ENCODE measurements at places on chromosomes 3 and 15.

GRCh38 chr3:15497964-15498363 lies 23.5 kb downstream of the COLQ start:
- DNase-seq = no peak

GRCh38 chr15:92808598-92809063 lies 91.5 kb upstream of the CHD2 start:
- DNase-seq = no peak

GRCh38 chr3:156664011-156664830 lies 10.2 kb upstream of the TIPARP start:
- no peak for DNase-seq

DNA sequence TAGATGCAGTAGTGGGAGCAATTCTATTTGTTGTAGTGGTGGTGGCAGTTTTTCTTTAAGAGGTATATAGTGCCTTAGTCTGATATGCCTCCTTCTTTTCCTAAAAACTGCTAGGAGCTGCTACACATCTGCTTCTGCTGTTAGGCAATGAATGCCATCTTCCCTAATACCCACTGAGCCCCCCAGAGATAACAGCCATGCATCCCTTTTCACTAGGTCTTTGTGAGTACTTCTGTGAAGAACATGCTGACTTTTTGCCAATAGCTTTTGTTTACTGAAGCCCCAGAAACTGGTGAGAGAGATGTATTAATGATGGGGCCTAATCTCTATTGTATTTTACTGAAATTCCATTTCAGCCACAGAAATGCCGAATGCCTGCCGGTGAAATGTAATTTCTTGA lies 92.6 kb upstream of the CHL1 start:
- DNase-seq = no peak

- DNase-seq = no peak
These were observed 11.1 kb downstream of the HCLS1 start for GRCh38 chr3:121649645-121650044.

GRCh38 chr3:152718810-152719209 lies 116.1 kb upstream of the P2RY1 start:
- DNase-seq = no peak

DNA sequence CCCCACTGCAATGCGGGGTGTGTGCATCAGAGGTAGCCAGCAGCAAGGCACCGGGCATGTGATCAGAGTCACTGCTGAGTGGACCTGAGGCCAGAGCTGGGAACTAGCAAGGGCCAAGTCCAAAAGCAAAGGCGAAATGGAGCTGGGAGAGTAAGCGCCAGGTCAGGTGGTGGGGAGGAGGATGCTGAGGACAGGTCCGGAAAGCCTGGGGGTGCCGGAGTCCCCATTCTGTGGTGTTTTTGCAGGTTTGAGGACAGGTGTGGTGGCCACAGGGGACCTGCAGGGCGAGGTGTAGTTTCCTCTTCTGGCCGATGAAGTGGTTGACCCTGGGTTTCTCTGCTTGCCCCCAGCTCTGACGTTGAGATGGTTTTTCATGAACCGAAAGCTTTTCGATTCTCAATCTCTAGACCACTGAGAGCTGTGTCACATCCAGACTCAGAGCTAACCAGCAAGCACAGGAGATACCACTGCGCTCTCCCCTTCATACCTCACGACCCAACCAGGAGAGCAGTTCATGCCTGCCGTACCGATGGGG lies 35.0 kb upstream of the HES1 start:
- DNase-seq = no peak

GRCh38 chr15:23877502-23878412 lies 190.7 kb upstream of the NDN start:
- DNase-seq = peak; percentile 41

GRCh38 chr3:43328653-43329052 lies 42.3 kb downstream of the SNRK start:
- DNase-seq = no peak

- DNase-seq = no peak
These were observed 39.8 kb downstream of the CGGBP1 start for GRCh38 chr3:88019024-88019423.

GRCh38 chr3:45558431-45558830 lies 36.1 kb upstream of the LIMD1 start:
- DNase-seq = no peak

DNA sequence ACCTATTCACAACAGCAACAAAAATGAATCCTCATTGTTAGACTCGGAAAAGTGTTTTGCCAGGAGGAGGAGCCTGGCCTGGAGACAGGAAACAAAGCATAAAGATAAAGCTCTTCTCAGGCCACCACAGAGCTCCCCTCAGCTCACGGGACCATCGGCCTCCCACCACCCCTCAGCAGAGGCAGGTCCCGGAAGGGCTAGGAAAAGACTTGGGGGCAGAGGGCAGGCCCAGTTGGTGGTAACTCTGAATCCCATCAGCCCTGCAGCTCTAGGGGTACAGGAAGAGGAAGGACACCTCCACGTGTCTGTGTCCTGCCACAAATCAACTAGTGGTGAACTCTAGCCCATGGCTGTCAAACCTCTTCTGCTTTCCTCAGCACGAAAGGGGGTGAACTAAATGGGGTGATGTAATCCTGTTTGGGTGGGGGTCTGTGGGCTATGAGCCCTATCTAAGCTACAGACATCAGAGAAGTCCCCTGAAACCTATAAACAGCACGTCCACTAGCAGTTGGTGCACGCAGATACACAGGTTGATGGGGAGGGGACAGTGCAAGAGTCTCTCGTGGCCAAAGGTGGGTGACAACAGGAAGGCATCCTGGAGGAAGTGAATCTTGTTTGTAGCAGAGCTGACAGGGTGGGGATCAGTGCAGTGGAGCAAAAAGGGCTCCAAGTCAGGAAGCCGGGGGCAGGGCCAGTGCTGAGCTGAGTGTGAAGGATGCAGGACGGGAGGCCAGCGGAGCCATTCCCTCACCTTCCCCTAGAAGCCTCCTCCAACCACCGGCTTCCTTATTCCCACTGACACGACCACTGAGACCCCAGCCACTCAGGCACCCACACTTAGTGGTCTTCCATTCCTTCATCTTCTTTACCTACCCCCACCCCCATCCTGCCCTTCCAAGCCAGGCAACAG lies 111.1 kb upstream of the HACD2 start:
- no peak for DNase-seq

DNA sequence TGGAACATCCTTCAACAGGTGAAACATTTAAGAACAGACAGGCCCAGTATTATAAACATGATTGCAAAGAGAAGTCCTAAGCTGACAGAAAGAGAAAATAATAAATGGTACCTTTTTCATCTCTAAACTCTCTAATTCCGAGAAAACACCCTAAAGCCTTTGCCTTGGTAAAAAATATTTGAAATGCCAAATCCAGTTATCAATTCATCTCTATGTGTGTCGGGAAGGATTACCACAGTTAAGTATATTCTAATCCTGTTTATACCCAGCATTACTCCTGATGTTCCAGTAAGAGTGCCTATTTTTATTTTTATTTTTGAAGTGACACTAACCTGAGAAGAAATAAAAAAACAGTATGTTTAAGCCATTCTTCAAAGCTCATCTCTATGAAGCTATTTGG lies 219.3 kb upstream of the NANOGP8 start:
- DNase-seq = no peak

GRCh38 chr15:100241572-100242482 lies 99.9 kb downstream of the ADAMTS17 start:
- peak; percentile 53 for DNase-seq

GRCh38 chr15:75143738-75144334 lies 57.8 kb upstream of the C15orf39 start:
- peak; percentile 13 for DNase-seq

DNA sequence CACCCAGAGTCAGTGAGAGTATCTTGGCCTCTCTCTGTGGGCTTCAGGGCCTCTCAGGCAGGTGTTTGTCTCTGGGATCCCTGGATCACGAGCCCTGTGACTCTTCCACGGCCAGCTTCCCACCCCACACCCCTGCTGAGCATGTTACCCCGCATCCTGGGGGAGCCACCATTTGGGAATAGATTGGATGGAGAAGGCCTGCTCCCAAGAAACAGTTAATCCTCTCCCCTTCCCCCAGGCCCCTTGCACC lies 15.5 kb upstream of the SRP14 start:
- DNase-seq = no peak

GRCh38 chr15:66675446-66675845 lies 26.6 kb upstream of the SMAD6 start:
- no peak for DNase-seq

DNA sequence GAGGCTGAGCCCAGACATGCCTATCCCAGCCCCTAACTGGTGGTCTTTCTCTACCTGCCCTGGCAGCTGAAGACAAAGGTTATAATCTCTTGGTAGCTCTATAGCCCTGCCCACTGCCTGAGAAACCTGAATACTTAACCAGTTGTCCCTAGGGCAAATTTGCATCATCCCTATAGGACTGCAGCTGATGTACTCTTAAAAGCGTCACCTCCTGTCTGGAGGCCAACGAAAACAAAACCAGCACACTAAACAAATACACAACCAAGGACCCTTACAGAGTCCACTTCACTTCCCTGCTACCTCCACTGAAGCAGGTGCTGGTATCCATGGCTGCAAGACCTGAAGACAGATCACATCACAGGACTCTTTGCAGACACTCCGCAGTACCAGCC lies 98.0 kb downstream of the KCNAB1 start:
- DNase-seq = no peak

DNA sequence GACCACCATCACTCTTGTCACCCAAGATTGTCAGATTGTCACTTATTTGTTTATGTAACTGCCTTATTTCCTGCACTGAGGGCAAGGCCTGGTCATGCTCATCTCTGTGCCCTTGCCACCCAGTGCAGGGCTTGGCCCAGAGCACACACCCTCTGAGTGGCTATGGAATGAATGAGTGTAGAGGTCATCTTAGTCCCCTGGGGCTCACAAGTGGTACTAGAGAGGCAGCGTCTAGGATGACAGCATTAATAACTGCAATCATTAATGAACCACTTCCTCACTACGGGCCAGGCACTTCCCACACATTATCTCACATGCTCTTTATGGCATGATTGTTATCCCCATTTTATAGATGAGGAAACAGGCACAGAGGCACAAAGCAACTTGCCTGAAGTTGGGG lies 117.0 kb downstream of the SMAD6 start:
- peak; percentile 41 for DNase-seq

- peak; percentile 51 for DNase-seq
These were observed 114.7 kb upstream of the PLCL2 start for GRCh38 chr3:16770021-16770420.

GRCh38 chr3:89565098-89565497 lies 457.7 kb downstream of the EPHA3 start:
- DNase-seq = no peak

Measured in ACHN (cell line).